RCC 7860 (cell line): ENCODE measurements at places on chromosomes 2 and 18.
A peak's percentile ranks its signal among the peaks of the same experiment; 100 is the strongest.

- no peak for DNase-seq
Observed at GRCh38 chr18:22221350-22221749, 52.0 kb downstream of the GATA6 start.

- no peak for DNase-seq
Observed at GRCh38 chr2:230715201-230715600, 2.6 kb downstream of the CAB39 start.

GRCh38 chr2:240403396-240404104, 31.9 kb upstream of the GPC1 start:
- DNase-seq, result no peak

- no peak for DNase-seq
Observed at GRCh38 chr2:3491306-3491705, 28.0 kb downstream of the ADI1 start.

GRCh38 chr2:206520450-206520849, 77.1 kb downstream of the ADAM23 start:
- no peak for DNase-seq

- DNase-seq, result no peak
Observed at GRCh38 chr2:212294816-212295215, 243.8 kb downstream of the ERBB4 start.

- DNase-seq, result no peak
Observed at GRCh38 chr2:230920167-230920566, 4.9 kb downstream of the GPR55 start.

DNA sequence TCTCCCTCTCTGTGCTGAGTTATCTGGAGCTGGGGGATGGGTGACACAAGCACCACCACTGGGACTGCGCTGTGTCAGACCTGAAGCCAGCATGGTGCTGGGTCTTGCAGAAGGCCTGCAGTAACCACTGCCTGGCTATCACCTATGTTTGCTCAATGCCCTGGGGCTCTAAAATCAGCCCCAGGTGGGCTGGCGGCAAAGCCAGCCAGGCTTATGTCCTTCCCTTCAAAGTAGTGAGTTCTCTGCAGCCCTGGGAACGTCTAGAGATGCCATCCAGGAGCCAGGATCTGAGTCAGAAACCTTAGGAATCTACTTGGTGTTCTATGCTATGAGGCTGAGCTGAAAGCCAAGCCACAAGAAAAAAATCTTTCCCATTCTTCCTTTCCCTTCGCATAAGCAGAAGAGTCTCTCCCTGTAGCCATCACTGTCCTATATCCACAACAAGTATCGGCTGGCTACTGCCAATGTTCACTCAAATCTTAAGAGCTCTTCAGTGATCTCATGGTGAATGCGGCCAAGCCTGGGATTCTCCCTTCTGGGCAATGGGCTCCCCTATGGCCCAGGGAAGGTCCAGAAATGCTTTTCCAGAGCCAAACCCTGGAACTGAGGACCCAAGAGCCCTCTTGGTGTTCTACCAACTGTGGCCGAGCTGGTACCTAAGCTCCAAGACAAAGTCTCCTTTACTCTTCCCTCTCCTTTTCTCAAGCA, 248.7 kb downstream of the ZNF385B start:
- DNase-seq, result no peak

- DNase-seq, result peak; percentile 10
Observed at GRCh38 chr2:228344531-228344930, 163.0 kb upstream of the SPHKAP start.

- DNase-seq, result peak; percentile 40
Observed at GRCh38 chr2:165745916-165746315, 48.1 kb downstream of the GALNT3 start.

DNA sequence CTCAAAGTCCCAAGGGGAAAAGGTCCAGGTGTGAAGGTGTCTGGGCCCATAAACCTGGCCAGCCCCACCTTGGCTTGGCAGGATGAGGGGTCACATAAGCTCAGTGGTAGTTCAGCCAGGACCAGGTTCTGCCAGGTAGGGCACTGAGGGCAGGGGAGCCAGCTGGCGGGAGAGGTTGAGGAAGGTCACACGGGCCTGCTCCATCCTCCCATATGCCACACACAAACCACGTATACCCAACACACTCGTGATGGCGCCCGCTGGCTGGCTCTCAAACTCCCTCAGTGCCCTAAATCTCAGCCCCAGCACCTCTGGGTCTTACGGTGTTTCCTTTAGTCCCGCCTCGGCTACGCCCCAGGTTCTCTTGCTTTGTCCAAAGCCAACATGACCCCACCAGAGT, 160.5 kb downstream of the ZFP36L2 start:
- no peak for DNase-seq

- no peak for DNase-seq
Observed at GRCh38 chr2:64035072-64035942, 16.1 kb upstream of the VPS54 start.

DNA sequence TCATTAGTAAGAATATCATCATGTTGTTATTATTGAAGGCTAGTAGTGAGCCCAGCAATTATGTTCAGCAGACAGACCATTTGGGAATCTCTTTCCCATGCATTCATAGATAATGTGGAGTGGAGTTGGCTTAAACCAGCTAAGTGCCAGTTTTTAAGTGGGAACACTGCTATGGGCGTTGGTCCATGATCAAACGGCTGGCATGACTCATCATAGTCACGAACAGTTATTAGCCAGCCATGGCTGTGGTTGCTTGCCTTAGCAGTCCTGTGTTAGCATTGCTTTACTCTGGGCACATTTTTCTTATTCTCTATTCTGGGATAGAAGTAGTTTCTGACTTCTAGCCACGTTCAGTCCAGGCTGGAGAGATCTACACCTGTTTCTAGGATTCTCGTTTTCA, 17.7 kb downstream of the EIF4E2 start:
- DNase-seq, result peak; percentile 61

DNA sequence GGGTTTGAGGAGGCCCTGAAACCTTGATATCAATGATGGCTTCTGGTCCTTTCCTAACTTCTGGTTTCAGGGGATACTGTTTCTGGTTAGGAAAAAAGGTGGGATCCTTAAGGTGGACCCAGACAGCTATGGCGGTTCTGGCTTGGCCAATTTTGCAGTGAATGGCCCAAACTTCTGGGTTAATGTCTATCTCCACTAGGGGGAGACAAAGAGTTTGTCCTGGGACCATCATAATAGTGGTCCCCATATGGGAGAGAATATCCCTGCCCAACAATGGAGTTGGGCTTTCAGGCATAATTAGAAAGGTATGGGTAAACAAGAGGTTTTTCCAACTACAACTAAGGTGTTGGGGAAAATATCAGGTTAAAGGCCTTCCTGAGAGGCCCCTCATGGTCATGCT, 273.5 kb downstream of the CALCRL start:
- DNase-seq, result no peak

- DNase-seq, result no peak
Observed at GRCh38 chr2:216220976-216221375, 111.8 kb downstream of the XRCC5 start.

DNA sequence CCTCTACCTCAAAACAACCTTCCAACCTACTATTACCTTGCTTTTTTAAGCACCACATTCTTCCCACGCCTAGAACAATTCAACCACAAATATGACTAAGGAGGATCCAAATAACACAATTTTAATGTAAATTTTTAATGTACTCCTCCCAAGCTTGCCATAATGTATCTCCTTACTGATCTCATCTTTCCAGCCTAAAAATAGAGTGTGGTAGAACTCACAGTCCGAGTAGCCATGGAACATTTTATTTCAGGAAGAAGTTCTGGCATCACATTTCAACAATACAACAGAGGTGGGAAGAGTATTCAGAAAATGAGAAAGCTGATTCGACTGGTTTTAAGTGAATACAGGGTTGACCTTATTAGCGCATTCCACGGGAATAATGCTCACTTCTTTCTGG, 15.4 kb downstream of the FEZ2 start:
- no peak for DNase-seq

DNA sequence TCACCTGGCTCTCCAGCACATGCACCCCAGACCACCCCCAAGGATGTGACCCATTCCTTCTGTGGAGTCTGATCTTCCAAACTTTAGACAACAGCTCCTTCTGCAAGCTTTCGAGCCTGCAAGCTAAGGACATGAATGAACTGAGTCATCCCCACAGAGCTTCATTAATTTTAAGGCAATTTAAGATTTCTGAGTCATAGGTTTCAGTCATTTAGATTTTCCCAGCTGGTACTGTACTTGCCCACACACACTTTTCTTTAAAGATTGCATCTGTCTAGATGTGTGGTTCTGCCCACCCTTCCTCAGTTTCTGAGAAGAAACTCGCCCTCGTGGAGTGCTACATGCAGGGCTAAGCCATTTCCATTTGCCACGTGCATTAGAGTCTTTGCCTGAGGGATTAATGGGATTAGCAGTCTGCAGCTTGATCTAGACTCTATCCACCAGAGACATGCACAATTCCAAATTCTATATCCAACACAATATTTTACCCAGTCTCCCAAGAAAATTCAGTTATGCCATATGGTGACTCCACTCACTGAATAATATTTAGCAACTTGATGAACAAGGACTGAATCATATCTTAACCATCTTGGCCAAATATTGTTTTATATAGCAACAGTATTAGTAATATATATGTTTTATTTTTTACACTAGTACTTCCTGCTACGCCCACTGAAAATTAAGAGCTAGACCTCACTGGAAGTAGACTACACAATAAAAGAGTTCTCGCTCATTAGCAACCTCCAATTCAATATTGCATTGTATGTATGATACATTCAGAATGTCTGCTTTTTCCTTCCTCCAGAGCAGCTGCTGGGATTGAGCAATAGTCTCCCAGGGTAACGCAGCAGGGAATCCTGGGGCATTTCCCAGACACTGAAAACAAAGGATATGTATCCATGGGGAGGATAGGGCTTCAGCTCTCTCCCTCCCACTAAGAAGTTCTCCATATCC, 14.3 kb upstream of the TRIB2 start:
- DNase-seq, result no peak

- no peak for DNase-seq
Observed at GRCh38 chr18:68417166-68417799, 297.6 kb downstream of the TMX3 start.

GRCh38 chr18:5841518-5841917, 53.8 kb downstream of the TMEM200C start:
- DNase-seq, result no peak
